Retina (tissue), 1 donor: ENCODE measurements at places on chromosomes 1 and 21.

GRCh38 chr1:215523128-215523861, 43.8 kb upstream of the KCTD3 start:
- no peak for DNase-seq

DNA sequence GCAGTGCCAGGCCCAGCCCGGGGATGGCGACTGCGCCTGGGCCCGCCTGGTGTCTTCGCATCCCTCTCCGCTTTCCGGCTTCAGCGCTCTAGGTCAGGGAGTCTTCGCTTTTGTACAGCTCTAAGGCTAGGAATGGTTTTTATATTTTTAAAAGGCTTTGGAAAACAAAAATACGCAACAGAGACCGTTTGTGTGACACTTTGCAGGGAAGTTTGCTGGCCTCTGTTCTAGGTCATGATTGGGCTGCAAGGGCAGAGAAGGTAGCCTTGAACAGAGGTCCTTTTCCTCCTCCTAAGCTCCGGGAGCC, 719 bp downstream of the SOD1 start:
- DNase-seq, result peak; percentile 76

- no peak for DNase-seq
These were observed 23.3 kb upstream of the ZNF326 start for GRCh38 chr1:89971600-89971999.

DNA sequence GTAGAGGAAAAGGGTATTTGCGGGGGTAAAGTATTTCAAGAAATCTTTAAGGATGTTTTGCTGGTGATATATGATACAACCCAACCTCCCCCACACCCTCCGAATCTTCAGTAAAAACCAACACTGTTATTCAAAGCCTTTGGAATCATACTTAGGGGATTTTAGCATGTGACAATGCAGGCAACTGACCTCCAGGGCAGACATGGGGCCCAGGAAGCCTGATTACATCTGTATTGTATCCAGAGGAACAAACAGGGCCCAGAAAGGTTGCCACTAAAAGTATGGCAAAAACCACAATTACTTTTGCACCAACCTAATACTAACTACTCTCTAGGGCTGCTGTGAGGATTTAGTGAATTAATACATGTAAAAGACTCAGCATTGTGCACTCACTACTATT, 43.9 kb upstream of the CNN3 start:
- DNase-seq, result no peak

GRCh38 chr1:41662765-41663437, 178.4 kb upstream of the EDN2 start:
- peak; percentile 30 for DNase-seq

- no peak for DNase-seq
These were observed 10.8 kb upstream of the SLC25A34 start for GRCh38 chr1:15724949-15725880.

DNA sequence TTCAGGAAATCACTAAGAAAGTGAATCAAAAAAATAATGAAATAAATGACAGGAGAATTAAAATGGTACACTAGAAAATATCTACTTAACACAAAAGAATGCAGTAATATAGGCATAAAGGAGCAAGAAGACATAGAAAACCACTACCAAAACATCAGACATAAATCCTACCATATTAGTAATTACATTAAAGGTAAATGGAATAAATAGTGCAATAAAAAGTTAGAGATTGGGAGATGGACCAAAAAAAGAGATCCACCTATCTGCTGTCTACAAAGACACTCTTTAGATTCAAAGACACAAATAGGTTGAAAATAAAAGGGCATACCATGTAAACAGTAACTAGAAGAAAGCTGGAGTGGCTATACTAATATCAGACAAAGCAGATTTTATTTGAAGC, 167.0 kb upstream of the SAMSN1 start:
- DNase-seq, result no peak

DNA sequence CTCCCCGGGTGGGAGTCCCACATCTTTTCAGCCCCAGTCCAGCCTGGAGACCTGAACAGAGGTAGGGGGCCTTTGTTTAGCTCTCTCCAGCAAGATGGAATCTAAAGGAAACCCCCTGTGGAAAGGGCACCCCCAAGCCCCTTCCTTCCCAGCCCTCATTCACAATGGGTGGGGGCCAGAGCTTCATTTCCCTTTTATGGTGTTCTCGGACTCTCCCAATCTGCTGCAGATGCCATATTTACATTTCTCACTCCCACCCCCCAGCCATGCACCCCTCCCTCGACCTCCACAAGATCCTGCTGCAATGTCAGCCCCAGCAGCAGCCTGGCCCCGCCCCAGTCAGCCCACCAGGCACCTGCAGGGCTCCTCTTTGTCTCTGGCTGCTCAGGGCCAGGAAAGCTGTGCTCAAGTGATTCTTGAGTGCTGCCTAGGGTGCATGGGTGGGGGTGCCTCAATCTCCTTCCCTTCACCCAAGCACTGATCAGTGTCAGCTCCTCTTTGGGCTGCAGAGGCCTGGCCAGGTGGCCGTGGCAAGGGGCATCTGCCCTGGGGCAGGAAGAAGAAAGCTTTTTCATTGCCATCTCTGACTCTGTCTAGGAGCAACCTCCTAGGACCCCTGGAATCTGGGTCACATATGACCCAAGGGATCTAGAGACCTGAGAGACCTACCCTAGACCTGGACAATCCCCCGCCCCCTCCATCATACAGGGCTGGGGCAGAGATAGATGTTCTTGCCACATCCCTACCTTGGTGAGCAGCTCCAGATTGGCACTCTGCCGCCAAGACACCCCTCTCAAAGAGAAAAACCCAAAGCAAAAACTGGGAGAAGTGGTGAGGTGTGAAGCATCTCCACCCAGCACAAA, 1.7 kb downstream of the KIF21B start:
- peak; percentile 55 for DNase-seq

DNA sequence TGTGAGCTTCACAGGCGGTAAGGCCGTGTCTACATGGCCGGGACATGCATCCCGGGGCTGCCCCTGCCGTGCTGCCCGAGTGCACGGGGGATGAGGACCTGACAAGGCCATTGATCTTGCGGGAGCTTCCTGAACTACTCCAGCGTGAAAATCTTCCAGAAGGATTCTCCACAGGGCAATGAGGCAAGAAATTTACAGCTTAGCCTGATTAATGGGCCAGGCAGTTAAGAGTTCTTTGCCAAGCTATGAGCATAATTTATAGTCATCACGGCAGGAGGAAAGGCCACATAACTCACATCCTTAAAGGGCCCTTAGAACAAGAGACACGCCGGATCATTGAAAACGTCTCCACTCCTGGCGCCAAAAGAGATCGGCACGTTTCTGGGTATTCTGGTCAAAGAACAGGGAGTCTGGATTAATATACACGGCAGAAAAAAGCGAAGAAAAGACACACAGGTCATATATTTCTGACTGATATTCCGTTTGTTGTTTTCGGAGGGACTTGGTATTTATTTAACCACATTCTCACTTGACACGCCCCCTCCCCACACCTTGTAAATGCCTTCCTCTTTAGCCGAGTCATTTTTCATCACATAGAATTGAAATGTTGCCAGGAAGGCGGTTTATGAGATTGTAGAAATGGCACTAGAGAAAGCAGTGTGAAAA, 180.5 kb downstream of the DYRK1A start:
- DNase-seq, result peak; percentile 17

DNA sequence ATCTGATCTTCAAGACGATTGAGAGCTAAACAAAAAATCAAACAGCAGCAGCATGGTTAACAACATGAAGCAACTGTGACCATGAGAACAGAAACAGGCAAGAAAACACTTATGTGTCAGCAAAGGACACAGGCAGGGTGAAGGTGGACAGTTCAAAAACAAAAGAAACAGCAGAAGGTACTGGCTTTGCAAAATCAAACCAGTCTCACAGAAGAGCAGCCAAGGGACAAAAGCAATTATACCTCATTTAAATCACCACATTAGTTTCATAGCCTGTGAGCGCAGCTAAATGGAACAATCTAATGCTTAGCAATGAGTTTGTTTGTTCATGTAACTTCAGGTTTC, 59.1 kb downstream of the CAPN2 start:
- DNase-seq, result no peak

GRCh38 chr1:119829625-119830024, 18.4 kb upstream of the REG4 start:
- DNase-seq, result peak; percentile 8

DNA sequence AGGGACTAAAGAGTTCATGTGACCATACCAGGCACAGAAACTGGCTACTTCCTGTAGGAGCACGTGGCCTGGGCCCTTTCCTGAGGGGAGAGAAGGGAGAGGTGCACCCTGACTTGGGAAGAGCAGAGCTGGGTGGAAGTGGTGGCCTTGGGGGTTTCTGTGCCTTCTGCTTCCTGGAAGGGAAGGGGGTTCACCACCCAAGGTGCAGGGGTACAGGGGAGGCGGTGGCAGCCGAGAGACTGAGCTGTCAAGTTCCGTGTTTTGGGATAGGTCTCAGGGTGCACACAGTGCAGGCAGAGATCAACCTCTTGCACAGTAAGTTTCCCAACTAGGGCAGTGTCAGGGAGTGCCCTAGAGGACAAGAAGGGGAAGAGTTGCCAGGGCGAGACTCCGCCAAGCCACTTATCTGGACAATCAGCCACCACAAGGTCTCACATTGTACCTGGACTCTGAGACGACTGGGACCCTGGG, 10.1 kb downstream of the HECTD3 start:
- no peak for DNase-seq

DNA sequence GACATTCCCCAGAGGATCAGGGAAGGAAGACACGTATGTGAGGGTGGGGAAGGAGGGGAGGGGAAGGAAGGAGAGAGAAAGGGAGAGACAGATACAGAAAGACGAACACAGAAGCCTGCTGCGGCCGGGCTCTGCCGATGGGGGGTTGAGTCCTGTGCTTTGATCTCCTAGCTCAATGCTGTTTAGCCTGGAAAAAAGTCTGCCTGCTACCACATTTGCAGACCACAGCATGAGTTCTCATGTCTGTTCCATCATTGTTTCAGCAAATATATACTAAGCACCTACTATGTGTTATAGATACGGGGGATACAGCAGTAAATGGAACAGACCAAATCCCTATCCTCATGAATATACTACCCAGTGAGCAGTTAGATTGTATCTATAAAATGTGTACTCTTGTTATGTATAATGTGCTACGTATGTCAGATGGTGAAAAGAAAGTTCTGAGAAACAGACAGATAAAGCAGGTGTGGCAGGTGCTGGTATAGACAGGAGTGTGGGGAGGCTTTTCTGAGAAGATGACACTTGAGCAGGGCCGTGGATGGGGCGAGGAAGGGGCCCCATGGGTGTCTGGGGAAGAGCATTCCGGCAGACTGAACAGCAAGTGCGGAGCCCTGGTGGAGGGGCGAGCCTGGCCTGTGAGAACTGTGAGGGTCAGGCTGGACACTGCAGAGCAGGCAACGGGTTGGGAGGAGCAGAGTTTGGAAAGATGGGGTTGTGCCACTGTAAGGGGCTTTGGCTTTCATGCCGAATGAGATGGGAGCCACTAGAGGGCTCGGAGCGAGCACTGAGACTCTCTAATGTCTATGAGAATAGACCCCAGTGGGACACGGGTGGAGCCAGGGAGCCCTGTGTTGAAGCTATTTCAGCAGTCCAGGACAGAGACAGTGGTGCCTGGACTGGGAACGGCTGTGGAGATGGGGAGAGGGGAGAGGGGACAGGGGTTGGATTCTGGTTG, 34.1 kb downstream of the KIAA1614 start:
- no peak for DNase-seq

DNA sequence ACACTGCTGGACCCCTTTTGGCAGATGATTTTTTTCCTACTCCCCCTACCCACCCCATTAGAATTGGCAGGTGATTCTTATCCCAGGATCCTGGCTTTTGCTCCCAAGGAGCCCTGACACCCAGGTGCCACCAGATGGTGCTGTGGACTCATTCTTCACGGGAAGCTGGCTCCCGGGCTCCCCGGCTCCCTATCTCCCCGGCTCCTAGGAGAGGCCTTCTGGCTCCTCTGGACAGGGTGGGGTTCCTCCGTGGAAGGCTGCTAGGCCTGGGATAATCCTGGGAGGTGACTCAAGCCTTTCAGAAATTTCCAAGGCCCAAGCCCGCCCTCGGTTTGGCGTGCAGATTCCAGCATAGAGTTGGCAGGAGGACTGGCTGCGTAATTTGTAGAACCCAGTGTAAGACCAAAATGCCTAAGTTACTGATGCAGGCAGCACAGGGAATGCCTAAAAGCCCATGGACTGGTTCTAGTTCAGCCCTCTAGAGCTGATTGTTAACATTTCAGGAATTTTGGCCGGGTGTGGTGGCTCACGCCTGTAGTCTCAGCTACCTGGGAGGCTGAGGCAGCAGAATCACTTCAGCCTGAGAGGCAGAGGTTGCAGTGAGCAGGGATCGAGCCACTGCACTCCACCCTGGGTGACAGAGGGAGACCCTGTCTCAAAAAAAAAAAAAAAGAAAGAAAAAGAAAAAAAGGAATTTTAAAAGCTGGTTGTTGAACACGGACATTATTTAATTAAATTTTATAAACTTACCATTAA, 6.8 kb upstream of the BSDC1 start:
- DNase-seq, result peak; percentile 84

DNA sequence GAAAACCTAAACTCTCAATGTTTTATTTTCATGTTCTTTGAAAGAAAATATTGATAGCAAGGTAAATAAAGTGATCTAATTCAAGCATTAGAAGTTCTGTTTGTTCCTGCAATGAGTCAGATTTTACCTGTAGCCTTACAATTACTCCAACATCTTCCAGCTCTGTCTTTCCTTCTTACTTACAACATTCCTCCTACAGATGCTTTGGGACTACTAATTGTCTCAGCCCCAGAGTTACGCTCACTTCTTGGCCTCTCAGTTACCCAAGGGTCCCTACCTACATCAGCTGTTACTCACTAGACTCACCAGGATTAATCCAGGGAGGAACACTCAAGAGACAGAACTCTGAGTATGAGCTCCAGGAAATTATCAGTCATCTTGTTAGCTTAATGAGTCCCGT, 26.4 kb downstream of the OR14A16 start:
- no peak for DNase-seq

GRCh38 chr1:17156108-17156507, 36.9 kb upstream of the PADI2 start:
- DNase-seq, result no peak

GRCh38 chr1:94255476-94255875, 18.1 kb upstream of the ARHGAP29 start:
- DNase-seq, result no peak

- no peak for DNase-seq
These were observed 14.7 kb downstream of the KIAA1614 start for GRCh38 chr1:180927348-180927747.

- no peak for DNase-seq
These were observed 102.8 kb downstream of the KCTD3 start for GRCh38 chr1:215669806-215670491.

- DNase-seq, result no peak
These were observed 90.9 kb downstream of the LYPLAL1 start for GRCh38 chr1:219264561-219264960.
